Karpas-422 (cell line): ENCODE measurements at places on chromosomes 1 and 21.

GRCh38 chr1:191669629-191670028, 488.6 kb upstream of the RGS18 start:
- no peak for DNase-seq

- DNase-seq: peak; percentile 55
These were observed 776 bp downstream of the ITSN1 start for GRCh38 chr21:33642896-33643657.

DNA sequence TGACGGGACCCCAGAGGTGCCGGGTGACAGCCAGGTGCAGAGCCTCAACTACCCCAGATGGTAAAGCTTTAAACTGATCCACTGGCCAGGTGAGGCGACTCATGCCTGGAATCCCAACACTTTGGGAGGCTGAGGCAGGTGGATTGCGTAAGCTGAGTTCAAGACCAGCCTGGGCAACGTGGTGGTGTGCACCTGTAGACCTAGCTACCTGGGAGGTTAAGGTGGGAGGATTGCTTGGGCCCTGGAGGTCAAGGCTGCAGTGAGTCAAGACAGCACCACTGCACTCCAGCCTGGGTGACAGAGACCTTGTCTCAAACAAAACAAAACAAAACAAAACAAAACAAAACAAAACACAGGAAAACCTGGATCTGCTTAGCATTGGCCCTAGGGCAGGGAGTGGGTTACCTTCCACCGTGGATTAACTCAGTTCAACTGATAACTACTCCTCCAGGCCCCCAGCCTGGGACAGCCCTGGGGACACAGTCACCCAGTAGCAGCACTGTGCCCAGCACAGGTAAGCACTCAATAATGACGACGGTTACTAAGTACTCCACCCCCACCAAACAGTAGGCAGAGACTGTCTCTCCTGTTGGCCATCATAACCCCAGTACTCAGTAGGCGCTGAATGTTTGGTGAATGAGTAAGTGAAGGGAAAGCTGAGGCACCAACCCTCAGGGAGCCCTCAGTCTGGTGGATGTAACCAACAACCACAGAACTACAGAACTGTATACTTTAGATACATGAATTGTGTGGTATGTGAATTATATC, 21.6 kb downstream of the SLC66A1 start:
- no peak for DNase-seq

- no peak for DNase-seq
These were observed 60.1 kb downstream of the ATG4C start for GRCh38 chr1:62844030-62844429.

DNA sequence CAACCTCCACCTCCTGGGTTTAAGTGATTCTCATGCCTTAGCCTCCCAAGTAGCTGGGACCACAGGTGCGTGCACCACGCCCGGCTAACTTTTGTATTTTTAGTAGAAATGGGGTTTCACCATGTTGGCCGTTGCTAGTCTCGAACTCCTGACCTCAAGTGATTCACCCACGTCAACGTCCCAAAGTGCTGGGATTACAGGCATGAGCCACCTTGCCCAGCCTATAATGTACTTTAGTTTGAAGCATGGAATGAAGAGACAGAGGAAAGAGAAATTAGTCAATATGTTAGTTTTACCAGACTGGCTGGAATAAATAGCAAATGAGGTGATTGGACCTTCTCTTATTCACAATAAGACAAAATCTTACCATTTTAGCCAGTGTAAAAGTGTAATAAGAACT, 89.0 kb downstream of the GTF2B start:
- DNase-seq: no peak

GRCh38 chr1:159468321-159468720, 28.8 kb downstream of the OR10J1 start:
- DNase-seq: no peak

DNA sequence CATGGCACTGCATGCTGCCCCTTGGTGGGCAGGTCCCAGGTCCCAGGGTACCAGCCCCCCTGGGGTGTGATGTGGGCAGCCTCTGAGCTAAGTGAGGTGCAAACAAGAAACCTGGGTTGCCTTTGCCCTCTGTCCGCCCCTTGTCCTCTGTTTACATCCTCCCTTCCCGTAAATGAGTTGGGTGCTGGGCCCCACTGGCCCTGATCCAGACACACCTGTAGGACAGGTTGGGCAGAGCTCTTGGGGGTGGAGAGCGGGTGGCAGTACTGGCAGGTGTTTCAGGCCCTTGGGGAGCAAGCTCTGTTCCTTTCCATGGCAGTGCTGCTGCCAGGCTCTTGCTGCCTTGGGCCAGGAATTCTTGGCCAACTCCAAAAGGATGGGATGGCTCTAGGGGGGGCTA, 35.8 kb downstream of the ELF3 start:
- DNase-seq: no peak

- no peak for DNase-seq
These were observed 316.5 kb upstream of the USP24 start for GRCh38 chr1:55531644-55532043.

- no peak for DNase-seq
These were observed 6.4 kb upstream of the PCBP3 start for GRCh38 chr21:45636951-45637646.

- DNase-seq: no peak
These were observed 122.3 kb downstream of the ESRRG start for GRCh38 chr1:216600730-216601609.

- DNase-seq: no peak
These were observed 22.0 kb downstream of the CCN1 start for GRCh38 chr1:85602571-85602970.

- DNase-seq: no peak
These were observed 3.5 kb downstream of the SLAMF7 start for GRCh38 chr1:160742428-160743127.

- DNase-seq: peak; percentile 94
These were observed 17.9 kb downstream of the MTX1 start for GRCh38 chr1:155226188-155226909.

DNA sequence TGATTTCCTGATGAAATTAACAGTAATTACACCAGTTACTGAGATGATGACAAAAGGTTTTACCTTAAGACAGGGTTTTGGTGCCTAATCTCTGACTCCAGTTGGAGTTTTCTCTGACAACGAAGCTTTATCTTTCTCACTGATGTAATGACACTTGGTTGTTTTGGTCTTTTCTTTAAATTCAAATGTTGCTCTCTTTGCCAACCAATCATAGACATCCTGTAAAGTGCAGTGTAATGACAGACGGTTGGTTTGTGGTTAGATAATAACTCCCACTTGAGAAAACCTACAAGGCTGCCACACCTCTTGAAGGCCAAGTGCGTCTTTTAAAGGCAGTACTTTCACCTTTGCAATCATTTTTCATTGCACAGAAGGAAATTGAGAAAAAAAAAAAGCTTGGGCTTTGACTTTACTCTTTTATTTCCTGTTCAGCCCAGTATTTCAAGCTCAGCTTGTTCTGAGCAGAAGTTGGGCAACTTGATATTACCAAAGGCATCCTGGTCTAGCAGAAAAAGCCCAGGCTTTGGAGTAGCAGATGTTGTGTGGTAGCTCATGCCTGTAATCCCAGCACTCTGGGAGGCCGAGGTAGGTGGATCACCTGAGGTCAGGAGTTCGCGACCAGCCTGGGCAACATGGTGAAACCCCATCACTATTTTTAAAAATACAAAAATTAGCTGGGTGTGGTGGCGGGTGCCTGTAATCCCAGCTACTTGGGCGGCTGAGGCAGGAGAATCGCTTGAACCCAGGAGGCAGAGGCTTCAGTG, 14.9 kb downstream of the PDIK1L start:
- peak; percentile 61 for DNase-seq

DNA sequence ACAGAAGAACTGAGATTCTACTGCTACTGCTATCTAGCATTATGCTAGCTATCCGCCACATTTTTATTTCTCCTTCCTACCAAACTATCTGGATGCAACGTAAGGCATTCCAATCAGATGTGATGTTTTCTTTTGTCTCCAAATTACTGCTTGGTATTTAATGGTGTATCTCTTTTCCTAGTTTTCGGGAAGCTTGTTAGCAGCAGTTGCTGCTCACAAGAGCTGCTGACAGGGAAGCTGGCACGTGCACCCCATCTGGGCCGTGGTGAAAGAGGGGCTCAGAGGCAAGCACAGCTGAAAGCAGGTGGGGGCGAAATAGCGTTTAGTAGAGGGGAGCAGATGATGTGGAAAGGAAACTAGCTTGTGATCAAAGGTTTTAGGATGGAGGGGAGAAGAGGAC, 57.3 kb downstream of the JAK1 start:
- DNase-seq: no peak

- no peak for DNase-seq
These were observed 20.3 kb upstream of the RGS4 start for GRCh38 chr1:163048869-163049268.

DNA sequence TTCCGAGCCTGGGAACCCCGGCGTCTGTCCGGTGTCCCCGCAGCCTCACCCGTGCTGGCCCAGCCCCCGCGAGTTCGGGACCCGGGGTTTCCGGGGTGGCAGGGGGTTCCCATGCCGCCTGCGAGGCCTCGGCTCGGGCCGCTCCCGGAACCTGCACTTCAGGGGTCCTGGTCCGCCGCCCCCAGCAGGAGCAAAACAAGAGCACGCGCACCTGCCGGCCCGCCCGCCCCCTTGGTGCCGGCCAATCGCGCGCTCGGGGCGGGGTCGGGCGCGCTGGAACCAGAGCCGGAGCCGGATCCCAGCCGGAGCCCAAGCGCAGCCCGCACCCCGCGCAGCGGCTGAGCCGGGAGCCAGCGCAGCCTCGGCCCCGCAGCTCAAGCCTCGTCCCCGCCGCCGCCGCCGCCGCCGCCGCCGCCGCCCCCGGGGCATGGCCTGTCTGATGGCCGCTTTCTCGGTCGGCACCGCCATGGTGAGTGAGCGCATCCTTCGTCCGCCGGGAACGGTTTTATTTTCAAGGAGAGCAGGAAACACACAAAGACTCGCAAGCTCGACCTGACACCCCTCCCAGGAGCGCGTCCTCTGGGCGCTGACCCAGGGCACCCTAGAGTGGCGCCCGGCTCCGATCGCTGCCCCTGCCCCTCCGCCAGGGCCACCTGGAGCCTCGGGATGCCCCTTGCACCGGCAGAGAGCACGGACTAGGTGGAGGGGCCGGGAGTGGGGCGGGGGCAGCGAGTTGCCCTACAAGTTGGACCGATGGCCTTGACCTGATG, at the start of gene ABCG1:
Gene ABCG1 (plus strand): TSS at position 305 of the 770 bp plus-strand sequence. CDS start 123 bp downstream, at position 428.
- no peak for DNase-seq

GRCh38 chr1:88741413-88741812, 57.3 kb downstream of the PKN2 start:
- no peak for DNase-seq
